T-helper 17 cell (primary cell): ENCODE measurements at places on chromosomes 7 and 10. TPM values are rescaled to one million over a fixed set of nuclear protein-coding genes. Genes with fewer than 3 reads are reported as not detected.

SH2D4B gene
- total RNA-seq: 0.18 TPM

STEAP1 gene
- total RNA-seq: not detected

MYO3A gene
- total RNA-seq: not detected

C10orf105 gene
- 0.31 TPM for total RNA-seq

MUC3A gene
- total RNA-seq: not detected

DNA sequence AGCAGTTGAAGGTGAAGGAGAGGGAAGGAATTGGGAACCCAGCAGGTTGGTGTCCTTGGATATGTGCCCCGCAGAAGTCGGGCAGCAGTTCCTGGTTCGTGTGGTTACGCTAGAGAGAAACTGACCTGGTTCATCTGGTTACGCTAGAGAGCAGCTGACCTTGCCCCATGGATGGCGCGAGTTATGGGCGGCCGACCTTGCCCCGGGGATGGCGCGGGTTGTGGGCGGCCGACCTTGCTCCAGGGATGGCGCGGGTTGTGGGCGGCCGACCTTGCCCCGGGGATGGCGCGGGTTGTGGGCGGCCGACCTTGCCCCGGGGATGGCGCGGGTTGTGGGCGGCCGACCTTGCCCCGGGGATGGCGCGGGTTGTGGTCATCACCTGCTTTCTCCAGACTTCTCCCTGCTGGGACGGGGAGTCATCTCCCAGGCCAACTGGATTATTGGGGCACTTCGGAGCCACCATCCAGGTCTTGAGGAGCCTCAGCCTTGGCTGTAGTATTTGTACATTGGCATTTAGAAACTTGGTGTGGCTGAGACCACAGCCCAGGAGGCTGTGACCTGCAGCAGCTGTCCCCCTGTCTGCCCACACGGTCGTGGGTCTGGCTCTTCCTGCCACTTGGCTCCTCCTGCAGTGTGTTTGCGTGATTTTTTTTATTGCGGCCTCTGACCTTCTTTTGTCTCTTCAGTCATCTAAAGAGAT, 6.1 kb downstream of the GET4 start:
- no peak for DNase-seq

GRCh38 chr10:5971315-5971832, 6.0 kb downstream of the IL15RA start:
- DNase-seq: no peak

GRCh38 chr7:88089561-88089960, 130.3 kb downstream of the SRI start:
- DNase-seq: no peak

DNA sequence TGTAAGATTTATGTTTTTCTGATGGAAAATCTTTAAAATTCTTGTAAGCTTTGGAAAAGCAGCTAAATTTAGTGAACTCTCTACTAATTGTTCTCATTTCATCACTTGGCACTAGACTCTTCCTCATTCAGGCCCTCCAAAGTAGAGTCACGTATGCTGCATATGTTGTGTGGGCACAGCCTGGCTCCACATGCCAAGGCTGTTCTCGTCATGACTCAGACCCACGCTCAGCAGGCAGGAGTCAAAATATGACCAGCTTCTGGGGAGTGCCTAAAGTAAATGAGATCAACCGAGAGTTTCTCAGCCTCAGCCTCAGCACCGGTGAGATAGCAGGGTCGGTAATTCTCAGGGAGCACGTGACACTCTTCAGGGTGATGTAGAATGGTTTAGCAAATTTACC, 1672.9 kb downstream of the REEP3 start:
- no peak for DNase-seq

GRCh38 chr7:150962553-150963399, 15.3 kb downstream of the KCNH2 start:
- peak; percentile 42 for DNase-seq

TFAM gene
- 33.9 TPM for total RNA-seq
